ENCODE measurements at places on chromosomes 5 and 9. TPM values are rescaled to one million over a fixed set of nuclear protein-coding genes. Genes with fewer than 3 reads are reported as not detected.

PKD2L2 gene
- not detected for total RNA-seq

DNA sequence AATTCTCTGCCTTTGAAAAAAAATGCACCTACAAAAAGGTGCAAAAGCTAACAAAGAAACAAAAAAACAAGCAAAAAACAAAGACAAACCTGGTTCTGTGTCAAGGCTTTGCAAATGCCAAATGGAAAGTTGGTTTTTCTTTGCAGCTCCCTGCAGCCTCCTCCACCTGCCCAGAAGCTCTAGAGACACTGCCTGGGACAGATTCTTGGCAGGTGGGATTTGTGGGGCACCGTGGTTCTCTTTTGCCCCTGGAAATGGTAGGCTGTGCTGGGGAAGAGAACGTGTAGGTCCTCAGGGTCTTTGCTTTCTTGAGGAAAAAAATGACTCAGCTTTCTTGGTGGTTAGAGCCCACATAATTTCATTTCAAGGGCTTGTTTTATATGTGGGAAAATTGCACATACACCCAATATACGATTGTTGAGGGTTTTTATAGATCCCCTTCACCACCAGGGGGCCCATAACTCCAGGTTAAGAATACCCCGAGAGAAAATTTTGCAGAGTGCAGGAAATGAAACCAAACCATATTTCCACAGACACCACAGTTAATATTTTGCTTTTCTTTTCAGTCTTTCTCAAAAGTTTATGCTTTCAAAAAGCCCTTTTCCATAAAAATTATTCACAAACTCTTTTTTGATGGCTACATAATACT, 58.7 kb downstream of the NXNL2 start:
- peak; percentile 82 for DNase-seq

CDHR2 gene
- not detected for total RNA-seq

GRCh38 chr5:64794053-64794770, 25.5 kb downstream of the CWC27 start:
- DNase-seq: no peak

- no peak for DNase-seq
Measured at GRCh38 chr9:76401580-76402354, 7.5 kb upstream of the RFK start.

ZNF366 gene
- under 0.01 TPM for total RNA-seq

PTGDS gene
- total RNA-seq: 10.8 TPM

NNT gene
- 58.6 TPM for total RNA-seq

DNA sequence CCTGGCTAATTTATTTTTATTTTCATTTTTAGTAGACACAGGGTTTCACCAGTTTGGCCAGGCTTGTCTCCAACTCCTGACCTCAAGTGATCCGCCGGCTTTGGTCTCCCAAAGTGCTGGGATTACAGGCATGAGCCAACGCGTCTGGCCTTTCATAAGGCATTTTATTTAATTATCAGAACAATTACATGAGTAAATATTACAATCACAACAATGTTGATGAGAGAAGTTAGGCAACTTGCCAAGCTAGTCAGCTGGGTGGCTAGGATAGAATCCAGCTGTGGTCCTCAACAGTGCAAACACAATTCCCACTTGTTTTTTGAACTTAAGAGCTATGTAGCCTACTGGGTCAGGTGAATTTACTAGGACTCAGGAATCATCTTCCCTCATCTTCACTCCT, 22.0 kb downstream of the C9orf57 start:
- peak; percentile 4 for DNase-seq

- peak; percentile 75 for DNase-seq
Measured at GRCh38 chr5:107425541-107426031, 245.2 kb downstream of the EFNA5 start.

- DNase-seq: no peak
Measured at GRCh38 chr5:178630951-178631350, 4.1 kb upstream of the CLK4 start.

All from fibroblast of villous mesenchyme (primary cell).